Stimulated activated CD8-positive, alpha-beta memory T cell treated with anti-CD3 and anti-CD28 coated beads, Interleukin-4, amount 100 ng/mL, for 4 hours (primary cell): ENCODE measurements at places on chromosomes 7 and 10.

DNA sequence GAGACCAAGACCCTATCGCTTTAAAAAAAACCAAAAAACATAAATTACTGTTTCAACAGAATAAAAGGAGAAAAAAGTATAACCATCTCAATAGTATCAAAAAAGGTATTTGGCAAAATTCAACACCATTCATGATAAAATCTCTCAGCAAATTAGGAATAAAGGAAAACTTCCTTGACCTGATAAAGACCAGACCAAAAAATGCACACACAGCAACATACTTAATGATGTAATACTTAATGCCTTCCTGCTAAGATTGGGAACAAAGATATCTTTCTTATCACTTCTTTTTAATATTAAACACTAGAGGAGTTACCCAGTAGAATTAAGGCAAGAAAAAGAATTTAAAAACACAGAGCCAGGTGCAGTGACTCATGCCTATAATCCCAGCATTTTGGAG, 79.3 kb downstream of the CNOT4 start:
- DNase-seq, result no peak

DNA sequence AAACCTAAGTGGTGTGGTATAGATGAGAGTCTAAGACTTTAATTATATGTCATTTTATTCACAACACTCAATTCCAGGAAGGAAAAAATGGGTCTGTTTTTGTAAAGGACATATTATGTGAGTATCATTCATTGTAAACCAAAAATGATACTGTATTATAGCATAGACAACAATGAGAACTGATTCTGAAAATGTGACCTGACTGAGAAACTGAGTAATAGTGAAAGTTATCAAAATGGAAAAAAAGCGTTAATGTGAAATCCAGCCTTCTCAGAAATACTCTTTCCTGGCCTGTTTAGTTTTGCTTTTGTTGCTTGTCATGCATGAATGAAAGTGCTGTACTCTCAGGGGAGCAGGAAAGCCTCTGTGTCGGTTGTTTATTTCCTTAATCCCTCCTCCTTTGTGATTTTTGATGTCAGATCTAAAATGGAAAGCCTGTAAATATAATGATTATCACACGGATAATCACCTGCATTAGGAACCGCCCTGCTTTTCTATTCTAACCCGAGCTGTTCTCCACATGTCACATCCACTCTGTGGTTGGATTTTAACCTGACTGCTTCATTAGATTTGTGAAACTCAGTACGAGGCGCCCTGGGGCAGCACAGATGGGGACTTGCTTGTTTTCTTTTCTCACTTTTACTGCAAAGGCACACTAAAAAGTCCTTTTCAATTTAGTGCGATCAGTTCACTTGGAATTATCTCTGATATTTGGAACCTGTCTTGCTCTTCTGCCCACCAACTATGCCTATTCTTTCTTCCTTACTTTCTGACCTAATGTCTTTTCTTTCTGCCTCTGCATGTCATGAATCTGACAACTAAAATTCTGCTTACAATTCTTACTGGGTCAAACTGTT, 240.9 kb upstream of the KAT6B start:
- no peak for DNase-seq

DNA sequence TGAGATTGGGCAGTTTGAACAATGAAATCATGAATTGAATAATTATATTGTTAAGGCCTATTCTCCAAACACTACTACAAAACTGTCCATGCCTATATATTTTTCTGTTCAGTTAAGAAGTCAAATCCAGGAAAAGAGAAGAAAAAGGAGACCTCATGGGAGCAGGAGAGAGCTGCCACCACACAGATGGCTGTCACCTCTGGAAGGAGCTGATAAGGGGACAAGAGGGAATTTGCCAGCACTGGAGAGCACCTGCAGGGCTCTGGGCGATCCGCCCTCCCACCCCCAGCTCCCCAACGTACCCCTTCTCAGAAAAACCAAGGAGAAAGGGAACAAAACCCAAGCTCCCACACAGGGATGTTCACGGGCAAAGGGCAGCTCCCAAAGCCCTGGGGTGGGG, 227.8 kb downstream of the TNS3 start:
- DNase-seq, result no peak

DNA sequence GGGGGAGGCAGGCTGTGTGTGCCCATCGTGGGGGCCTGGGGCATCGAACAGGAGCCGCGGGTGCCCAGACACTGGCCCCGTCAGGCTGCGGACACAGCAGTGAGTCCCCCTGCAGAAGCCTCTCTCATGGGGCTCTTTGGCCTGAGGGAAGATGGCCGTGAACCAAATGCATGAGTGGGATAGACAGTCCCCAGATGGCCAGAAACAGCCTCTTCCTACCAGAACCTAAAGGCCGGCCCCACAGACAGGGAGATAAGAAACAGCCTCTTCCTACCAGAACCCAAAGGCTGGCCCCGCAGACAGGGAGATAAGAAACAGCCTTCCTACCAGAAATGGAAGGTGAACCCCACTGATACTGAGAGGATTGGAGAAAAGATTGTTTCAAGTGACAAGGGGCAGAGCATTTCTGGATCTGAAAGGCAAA, 16.6 kb downstream of the IDI2 start:
- no peak for DNase-seq

- no peak for DNase-seq
Measured at GRCh38 chr10:88896994-88897853, 17.2 kb downstream of the STAMBPL1 start.

GRCh38 chr10:2984682-2985081, 82.7 kb upstream of the PFKP start:
- no peak for DNase-seq

DNA sequence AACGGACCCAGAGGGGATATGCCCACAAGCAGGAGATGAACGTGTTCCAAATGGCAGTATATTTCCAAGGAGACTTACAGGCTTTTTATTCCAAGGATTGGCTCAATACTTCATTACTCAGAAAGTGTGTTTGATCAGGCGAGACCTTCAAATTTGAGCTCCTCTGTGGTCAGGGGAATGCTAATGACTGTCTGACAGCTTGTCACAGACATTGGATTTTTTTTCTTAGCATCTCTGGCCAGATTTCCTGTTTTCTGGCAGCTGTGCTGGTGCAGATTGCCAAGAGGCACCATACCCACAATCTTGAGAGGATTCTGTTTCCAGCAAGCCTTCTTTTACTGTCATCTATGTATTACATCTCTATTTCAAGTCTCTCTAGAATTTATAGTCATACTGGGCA, 93.8 kb downstream of the C1GALT1 start:
- no peak for DNase-seq

DNA sequence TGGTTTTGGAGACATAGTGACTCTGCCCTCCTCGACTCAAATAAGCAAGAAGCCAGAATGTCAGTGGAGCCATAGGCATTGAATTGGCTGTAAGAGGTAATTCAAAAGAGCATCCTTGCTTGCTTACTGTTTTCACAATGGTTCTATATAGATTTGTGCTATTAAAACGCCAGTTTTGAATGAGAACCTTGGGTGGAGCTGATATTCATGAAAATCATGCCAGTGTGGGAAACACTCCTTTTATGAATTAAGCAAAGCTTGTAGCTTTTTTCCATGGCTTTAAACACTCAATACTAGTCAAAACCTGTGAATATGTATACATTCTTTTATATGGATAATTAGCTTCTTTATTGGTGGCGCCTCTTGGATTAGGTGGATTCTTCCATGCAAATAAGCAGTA, 252.5 kb downstream of the SLC25A13 start:
- DNase-seq, result no peak

GRCh38 chr7:142030848-142031247, 35.2 kb downstream of the MGAM start:
- no peak for DNase-seq

DNA sequence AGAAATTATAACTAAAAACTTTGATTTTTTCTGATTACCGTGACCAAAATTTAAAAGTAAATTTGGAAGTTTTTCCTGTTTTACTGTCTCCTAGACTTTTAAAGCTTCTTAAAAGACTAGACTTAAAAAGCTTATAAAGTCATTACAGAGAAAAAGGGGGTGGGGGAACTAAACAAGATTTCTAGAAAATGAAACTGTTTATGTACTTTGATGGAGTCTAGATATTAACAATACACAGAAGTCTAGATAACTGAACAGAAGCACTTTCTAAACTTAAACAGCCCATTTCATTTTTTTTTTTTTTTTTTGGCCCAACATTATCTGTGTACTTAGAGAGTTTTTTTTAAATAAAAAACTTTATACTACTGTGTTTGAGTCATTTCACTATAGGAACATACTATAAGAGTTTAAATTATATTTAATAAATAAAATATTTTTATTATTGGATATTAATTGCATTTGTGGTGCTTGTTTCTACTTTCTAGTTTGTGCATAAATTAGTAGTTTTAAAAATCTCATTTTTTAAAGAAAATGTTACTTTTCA, 98.5 kb downstream of the PHTF2 start:
- DNase-seq, result no peak

DNA sequence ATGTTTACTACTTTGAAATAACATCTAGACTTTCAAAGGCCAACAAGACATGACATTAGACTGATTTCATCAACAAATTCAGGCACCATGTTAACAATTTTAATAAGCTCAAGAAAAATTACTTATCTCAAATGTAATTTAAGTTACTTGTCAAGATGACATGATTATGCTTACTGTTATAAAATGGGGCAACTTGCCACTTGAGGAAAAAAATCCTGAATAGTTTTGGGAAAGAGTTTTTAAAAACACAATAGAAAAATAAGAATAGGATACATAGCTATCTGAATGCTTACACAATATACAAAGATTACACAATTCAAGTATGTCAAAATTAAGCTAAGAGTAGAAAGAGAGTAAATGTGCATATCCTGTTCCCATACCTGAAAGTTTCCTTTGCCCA, 85.4 kb downstream of the RNF32 start:
- DNase-seq, result no peak

GRCh38 chr7:23470330-23471105, at the start of gene IGF2BP3:
TSS of gene IGF2BP3 (minus strand) at chr7:23470491. CDS start at chr7:23470110, 381 bp downstream.
- no peak for DNase-seq

GRCh38 chr7:12458520-12459131, 55.0 kb upstream of the VWDE start:
- DNase-seq, result no peak

GRCh38 chr10:57996536-57996935, 271.2 kb downstream of the IPMK start:
- no peak for DNase-seq
